ENCODE measurements at places on chromosomes 3 and 15. TPM values are rescaled to one million over a fixed set of nuclear protein-coding genes. Genes with fewer than 3 reads are reported as not detected.

Gene TMEM207
- not detected for total RNA-seq

Gene C3orf52
- total RNA-seq = 1.5 TPM

Gene FAM174B
- total RNA-seq = 6.2 TPM

Gene CPB1
- total RNA-seq = 3.1 TPM

Gene NMNAT3
- 2.3 TPM for total RNA-seq

Gene PRR20G
- not detected for total RNA-seq

Gene IGDCC3
- not detected for total RNA-seq

Gene ACKR2
- total RNA-seq = 0.13 TPM

Gene HAUS2
- total RNA-seq = 41.6 TPM

DNA sequence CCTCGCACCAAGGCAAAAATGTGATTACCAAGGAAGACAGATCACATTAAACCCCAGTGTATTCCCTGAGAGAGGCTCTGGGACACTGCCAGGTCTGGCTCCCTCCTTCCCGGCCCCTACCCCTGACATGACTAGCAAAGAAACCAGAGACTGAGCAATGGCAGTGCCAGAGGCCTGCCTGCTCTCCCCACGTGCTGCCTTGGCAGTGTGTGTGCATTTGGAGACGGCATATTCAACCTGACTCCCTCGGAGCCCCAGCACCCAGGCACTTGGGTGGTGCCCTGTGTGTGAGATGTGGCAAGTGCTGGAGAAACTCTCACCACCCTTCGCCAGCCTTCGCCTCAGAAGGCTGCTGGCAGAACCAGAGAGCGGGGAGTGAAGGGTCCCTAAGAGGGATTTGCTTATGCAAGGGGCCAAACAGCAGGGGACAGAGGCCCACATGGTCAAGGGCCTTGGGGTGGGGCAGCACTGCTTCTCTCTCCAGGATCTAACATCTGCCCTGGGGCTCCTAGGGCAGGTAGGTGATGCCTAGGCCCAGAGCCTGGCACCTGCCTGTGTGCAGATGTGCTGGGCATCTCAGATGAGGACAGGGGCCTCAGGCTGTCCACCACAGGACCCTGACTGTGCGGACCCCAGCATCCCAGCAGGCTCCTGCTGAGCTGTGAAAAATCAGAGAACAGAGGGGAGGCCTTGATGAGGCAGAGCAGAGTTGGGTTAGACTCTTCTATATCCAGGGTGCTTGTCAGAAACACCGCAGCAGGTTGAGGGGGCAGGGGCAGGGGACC, 23.6 kb upstream of the PLXNA1 start:
- DNase-seq = no peak

DNA sequence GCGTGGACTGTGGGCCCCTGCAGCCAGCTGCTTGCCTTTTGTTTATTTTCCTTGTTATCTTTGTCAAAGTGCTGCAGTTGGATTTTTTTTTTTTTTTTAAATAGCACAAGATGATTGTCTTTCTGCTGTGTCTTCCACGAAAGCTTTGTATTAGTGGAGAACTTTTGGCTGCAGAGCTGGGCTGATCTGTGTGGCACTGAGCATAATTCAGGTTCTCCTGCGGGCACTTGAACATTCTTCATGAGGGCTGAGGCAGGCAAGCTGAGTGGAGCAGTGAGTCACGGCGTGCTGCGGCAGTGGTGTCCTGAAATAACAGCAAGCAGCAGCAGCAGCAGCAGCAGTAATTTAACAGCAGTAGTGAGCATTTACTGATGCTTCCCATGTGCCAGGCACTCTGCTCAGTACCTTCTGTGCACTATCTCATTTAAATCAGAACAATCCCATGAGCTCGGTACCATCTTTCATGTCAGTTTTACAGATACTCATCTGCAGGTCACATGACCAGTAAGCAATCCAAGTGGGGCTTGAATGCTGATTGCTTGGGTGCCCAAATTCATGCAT, 45.8 kb downstream of the MITF start:
- no peak for DNase-seq

DNA sequence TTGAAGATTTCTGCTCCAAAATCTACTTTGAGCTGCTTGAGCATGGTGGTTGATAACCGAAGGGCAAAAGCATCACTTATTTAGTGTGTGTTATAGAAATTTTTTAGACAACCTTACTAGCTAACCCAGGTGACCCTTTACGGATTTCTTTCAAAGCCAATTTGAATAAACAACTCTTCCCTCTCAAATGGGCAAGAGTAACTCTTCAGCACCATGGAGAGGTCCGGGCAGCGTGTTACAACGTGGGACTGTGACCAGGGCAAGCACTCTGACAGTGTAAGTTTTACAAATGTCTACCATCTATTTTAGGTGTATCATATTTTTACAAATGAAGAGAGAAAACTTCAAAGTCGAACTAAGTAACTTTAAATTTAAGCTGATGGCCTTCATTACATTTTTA, 471.8 kb downstream of the MFSD1 start:
- DNase-seq = no peak

- DNase-seq = no peak
These were observed 70.4 kb upstream of the SLC7A14 start for GRCh38 chr3:170656284-170656683.

GRCh38 chr3:192042116-192042515, 581.2 kb downstream of the PYDC2 start:
- DNase-seq = no peak

- no peak for DNase-seq
These were observed 278.5 kb upstream of the UMPS start for GRCh38 chr3:124451630-124452317.

DNA sequence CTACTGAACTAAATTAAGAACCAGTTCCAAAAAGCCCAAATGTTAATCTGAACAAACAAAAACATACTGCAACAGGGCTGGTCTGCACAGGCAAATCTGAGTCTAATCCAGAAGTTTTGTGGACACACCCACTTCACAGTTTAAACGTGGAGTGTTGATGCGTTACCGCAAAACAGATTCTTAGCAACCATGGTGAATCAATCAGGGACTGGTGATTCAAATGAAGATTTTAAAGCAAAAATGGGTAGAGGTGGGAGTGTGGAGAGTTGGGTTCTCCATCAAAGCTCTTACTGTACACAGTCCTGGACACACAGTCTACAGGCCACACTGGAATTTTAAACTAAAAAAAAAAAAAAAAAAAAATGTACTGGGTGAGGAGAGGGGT, 5.2 kb downstream of the ANXA2 start:
- no peak for DNase-seq

- DNase-seq = no peak
These were observed 34.4 kb downstream of the RARB start for GRCh38 chr3:25462495-25462894.

- peak; percentile 17 for DNase-seq
These were observed 22.5 kb downstream of the GABRA5 start for GRCh38 chr15:26889298-26889898.

DNA sequence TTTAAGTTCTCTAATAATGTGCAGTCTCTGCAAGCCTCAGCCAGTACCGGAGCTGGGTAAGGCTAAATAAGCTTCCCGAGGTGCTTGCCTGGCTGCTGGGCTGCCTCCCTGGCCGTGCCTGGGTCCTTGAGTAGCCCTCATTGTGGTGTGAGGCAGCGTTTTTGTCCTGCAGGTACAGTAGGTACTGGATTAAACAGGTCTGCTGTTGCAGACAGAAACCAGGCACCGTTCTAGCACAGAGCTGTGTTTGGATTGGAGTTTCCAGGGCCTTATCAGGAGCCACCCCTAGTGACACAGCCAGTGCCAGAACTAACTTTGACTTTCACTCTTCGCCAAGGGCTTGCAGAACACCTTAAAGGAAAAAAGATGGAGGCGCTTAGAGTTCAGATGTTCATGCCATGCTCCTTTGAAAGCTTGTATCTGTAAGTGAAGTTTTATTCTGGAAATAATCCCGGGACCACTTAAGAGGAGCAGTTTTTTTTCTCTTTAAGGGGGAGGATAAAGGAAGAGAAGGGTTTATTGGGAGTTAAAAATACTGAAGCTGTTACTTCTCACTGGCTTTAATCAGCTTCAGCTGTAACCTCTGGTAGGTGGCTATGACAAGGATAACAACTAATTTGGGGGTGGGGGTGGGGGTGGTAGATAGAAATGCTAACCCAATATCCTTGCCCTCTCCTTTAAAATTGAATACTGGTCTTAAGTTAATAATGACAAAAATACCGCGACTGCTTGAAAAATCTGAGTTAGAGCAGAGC, 126.8 kb downstream of the MITF start:
- DNase-seq = no peak

DNA sequence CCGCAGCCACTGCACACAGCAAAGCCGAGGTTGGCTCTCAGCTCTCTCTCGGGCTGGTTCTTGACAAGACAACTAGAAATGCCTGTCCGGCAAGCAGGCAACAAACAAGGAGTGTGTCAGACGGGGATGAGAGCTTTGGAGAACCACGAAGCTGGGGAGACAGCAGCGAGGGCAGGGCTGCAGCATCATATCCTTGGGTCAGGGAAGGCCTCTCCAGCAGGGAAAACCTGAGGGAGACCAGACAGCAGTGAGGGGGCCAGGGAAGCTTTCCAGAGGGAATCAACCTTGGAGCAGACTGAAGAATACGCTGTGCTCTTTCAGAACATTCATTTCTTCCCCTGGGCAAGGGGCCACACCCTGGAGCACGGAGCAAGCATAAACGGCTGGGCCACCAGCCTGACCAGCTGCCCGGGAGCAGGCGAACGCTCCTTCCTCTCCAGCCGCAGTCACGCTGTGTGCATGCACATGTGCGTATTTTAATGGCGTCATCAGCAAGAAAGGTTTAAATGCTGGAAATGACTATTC, 58.7 kb downstream of the CHSY1 start:
- DNase-seq = no peak

DNA sequence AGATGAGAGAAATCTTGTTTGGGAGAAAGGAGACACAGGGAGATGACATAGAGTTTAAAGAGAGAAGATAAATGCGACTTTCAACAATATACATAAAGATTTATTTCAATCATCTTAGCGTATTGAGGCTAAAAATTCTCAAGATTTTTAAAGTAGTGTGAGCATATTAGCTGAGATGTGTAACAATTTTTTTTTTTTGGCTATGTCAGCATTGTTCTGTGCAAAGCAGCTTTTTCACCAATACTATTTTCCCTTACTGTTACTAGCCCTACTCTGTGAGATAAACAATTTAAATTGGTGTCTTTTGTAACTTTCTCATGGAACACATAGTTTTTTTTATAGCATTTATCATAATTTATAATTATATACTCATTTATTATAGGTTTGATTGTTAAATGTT, 185.2 kb upstream of the ZNF385D start:
- DNase-seq = no peak

DNA sequence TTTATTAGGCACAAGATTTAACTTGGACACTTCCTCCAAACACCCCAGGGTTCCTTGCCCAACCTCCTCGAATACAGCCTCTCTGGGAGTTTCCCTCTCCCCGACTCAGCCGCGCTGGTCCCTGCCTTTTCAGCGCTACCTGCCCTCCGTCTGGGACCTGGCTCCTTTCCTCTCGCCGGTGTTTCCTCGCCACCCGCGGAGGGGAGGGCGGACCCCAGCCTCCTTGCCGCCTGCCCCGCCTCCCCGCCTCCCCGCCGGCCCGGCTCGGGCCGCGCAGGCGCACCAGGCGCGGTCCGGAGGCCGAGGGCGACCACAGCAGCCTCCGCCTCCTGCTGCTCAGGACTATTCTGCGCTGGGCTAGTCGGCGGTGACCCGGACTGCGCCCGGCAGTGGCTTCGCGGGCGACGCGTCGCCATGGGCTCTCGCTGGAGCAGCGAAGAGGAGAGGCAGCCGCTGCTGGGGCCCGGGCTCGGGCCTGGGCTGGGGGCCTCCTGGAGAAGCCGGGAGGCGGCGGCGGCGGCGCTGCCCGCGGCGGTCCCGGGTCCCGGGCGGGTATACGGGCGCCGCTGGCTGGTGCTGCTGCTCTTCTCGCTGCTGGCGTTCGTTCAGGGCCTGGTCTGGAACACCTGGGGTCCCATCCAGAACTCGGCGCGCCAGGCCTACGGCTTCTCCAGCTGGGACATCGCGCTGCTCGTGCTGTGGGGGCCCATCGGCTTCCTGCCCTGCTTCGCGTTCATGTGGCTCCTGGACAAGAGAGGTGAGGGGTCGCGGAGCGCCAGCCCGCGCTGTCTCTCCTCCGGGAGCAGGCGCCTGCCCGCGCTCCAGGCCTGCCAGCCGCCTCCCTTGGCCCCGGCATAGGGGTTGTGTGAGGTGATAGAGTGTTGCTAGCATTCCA, at the start of gene SLC49A4:
SLC49A4 (plus strand) TSS at position 291 of the 895 bp plus-strand sequence; CDS start at position 415, 124 bp downstream.
- peak; percentile 51 for DNase-seq

GRCh38 chr3:30503446-30503845, 103.0 kb upstream of the TGFBR2 start:
- DNase-seq = no peak

DNA sequence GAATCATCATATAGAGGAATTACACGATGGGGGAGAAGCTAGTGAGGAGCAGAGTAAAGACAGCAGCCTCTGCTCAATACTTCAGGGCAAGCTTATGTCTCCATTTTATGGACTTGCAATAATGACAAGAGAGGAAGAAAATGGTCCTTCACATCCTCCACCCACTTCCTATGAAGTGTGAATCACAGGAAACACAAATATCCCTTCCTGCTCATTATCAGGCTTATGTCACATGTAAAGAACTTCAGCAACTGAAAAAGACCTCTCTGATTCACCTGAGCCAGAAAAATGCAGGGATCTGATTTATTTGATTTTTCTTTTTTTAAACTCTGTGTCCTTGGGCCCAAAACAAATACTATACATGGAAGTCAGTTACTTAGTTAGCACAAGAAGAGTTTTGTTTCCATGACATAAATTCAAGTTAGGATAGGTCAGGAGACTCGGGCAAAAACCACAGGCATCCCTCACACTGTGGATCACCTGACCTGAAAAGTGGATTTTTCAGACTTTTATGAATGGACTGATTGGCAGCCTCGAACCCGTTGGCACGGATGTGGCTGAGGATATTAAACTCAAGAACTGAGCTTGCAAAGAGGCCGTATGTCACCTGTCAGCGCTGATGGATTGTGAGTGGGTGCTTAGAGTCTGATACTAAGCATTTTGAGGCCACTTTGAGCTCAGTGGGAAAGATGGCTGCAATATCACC, 620.8 kb upstream of the MDFIC2 start:
- DNase-seq = no peak

DNA sequence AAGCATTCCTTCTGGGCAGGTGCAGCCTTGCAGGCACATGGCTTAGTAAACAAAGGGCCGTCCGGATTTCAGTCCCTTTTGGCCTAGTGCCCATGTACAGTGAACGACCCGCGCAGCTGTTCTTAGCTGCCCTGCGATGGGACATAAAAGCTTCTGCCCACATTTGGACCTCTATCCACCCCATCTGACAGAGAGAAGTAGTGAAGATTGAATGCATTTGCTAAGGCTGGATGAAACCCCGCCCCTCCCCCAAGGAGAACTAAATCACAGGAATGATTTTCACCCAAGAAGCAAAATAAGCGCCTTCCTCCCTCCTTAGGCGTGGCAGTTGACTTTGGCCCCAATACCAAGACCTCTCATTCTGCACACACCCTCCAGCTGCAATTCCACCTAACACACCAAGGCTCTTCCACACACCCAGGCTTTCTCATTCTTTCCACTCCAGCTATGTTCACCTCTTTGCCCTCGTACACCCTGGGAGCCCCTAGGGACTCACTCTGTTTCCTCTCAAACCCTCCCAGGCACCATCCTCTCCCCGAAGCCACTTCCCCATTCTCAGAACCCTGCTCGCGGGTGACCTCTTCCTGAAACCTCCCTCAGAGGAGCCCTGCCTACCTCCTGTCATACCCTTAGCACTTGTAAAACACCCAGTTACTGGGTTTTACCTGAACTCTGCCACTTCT, 14.1 kb upstream of the HRH1 start:
- no peak for DNase-seq
